ENCODE measurements at places on chromosomes 2 and 18.

DNA sequence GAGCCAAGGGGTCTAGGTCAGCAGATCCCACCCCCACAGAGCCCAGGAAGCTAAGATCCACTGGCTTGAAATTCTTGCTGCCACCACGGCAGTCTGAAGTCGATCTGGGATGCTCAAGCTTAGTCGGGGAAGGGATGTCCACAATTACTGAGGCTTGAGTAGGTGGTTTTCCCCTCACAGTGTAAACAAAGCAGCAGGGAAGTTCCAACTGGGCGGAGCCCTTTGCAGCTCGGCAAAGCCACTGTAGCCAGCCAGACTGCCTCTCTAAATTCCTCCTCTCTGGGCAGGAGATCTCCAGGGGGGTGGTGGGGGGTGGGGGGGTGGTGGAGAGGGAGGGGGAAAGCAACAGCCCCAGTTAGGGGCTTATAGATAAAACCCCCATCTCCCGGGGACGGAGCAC lies 419.5 kb downstream of the NUP35 start:
- no peak for DNase-seq

GRCh38 chr18:50928551-50928950 lies 39.3 kb upstream of the ELAC1 start:
- no peak for DNase-seq

- no peak for DNase-seq
Measured at GRCh38 chr18:28176948-28177827, at the start of gene CDH2. CDH2 (minus strand) TSS chr18:28177130; CDS start chr18:28177022, 108 bp downstream.

DNA sequence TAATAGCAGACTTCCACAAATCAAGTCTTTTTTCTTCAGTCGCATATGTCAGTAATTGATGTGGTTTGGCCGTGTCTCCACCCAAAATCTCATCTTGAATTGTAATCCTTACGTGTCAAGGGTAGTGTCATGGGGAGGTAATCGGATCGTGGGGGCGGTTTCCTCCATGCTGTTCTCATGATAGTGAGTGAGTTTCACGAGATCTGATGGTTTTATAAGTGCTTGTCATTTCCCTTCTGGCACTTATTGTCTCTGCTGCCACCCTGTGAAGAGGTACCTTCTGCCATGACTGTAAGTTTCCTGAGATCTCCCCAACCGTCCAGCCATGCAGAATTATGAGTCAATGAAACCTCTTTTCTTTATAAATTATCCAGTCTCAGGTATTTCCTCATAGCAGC lies 478.8 kb downstream of the PTPRM start:
- DNase-seq: no peak

DNA sequence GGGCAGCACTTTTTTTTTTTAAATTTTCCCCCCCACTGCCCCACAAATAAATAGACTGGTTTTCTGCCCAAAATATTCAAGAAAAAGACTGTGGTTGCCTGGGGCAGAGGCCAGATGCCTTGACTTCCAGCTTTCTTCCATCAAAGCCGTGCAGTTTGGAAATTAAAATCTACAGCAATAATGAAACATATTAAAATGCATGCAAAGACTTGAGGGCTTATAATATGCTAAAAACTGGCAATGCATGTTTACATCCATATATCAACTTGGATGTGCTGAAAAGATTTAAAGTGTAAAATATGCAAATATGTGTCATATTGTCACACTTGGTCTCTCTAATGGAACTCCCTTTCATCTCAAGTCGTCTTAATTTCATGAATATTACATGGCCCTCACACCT lies 2036.2 kb upstream of the PIK3C3 start:
- no peak for DNase-seq

DNA sequence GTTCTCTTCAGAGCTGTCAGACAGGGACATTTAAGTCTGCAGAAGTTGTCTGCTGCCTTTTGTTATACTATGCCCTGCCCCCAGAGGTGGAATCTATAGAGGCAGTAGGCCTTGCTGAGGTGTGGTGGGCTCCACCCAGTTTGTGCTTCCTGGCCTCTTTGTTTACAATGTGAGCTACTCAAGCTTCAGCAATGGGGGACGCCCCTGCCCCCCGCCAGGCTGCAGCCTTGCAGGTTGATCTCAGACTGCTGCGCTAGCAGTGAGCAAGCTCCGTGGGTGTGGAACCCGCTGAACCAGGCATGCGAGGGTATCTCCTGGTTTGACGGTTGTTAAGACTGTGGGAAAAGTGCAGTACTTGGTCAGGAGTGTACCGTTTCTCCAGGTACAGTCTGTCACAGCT lies 24.0 kb upstream of the PAIP2B start:
- DNase-seq: no peak

- no peak for DNase-seq
Measured at GRCh38 chr2:43566461-43566729, 29.4 kb downstream of the THADA start.

DNA sequence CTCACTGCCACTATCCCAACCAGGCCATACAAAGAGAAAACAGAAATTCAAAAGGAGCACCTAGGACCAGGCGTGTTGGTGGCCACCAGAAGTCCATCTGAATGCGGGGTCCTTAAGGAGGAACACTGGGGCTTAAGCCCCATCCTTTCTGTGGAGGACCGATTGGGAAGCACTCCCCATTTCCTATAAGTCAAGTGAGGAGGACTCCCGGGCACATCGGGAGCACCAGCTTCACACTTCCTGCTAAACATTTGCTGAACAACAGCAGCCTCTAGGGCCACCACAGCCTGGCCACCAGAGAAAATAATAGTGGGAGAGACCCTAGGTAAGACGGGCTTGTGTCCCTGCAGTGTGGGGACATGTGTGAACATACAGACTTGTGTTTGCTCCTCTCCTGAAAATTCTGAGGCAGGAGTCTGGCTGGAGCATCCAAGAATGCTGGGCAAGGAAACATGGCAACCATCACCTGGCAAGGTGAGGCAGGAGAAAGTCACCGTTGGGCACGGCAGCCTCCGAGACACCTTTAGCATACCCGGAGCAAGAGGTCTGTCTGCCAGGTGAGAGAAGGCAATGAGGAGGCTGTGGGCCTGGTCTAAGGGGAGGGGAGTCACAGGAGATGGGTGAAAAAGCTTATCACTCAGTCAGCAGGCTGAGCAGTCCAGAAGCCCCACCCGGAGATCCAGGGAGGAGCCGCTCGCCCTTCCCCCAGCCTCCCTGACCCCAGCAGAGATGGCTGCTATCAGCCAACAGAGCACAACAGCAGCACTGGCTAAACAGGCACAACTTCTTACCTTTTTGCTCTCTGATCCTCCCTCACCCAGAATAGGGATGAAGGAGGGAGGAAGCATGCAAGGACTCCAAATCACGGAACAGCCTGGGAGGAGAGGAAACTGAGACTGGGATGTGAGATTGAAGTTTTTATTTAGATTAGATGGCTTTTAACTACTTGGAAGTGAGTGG lies 282.3 kb downstream of the EIPR1 start:
- DNase-seq: no peak

Measured in stimulated activated CD8-positive, alpha-beta memory T cell treated with anti-CD3 and anti-CD28 coated beads, Interleukin-12 subunit alpha, Interleukin-12 subunit beta, amount 100 ng/mL, for 1 hour (primary cell).